ENCODE measurements at places on chromosomes 6 and 20.
A peak's percentile ranks its signal among the peaks of the same experiment; 100 is the strongest.

- no peak for DNase-seq
These were observed 66.8 kb upstream of the THEMIS start for GRCh38 chr6:127967708-127968107.

DNA sequence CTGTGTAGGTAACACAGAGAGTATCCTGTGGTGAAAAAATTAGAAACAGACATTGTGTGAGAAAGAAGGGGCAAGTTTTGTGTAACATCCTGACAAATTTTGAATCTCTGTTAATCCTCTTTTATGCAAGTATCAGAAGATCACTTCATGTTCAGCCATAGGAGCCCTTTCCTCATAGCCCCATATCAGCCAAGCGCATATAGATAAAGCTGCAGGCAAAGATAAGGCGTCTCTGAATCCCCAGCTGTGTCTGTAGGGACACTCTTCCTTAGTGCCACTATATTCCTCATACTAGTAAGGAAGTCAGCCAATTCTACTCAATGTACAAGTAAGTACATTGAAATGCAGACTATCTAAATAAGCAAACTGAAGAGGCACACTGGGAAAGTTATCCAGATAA is 22.3 kb downstream of the HTR1E start:
- no peak for DNase-seq

GRCh38 chr6:122389704-122390372 is 9.6 kb upstream of the HSF2 start:
- DNase-seq = no peak

GRCh38 chr6:100796049-100796823 is 84.9 kb downstream of the ASCC3 start:
- DNase-seq = no peak

GRCh38 chr6:115706981-115707380 is 353.7 kb downstream of the FRK start:
- no peak for DNase-seq

GRCh38 chr6:133892813-133893691 is 4.1 kb downstream of the TCF21 start:
- DNase-seq = no peak

DNA sequence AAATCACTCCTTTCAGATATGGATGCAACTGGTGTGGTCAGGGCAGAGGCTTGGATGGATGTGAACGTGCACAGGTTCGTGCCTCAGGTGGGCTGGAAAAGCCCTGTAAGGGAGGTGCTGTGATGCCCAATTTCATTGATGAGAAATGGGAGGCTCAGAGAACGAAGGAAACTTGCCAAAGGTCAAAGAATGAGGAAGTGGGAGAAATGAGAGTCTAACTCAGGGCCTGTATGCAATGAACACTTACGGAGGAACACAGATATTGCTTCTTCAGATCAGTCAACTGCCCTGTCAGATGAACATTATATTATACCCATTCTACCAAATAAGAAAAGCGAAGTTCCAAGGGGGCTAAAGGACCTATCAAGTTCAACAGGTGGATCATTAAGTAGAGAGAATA is 134.7 kb downstream of the RCAN2 start:
- no peak for DNase-seq

DNA sequence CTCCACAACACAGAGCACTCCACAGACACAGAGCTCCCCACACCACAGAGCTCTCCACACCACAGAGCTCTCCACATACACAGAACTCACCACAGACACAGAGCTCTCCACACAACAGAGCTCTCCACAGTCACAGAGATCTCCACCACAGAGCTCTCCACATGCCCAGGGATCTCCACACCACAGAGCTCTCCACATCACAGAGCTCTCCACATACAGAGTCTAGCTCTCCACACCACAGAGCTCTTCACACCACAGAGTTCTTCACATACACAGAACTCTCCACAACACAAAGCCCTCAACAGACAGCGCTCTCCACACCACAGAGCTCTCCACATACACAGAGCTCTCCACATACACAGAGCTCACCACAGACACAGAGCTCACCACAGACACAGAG is 55.3 kb downstream of the ERMARD start:
- no peak for DNase-seq

DNA sequence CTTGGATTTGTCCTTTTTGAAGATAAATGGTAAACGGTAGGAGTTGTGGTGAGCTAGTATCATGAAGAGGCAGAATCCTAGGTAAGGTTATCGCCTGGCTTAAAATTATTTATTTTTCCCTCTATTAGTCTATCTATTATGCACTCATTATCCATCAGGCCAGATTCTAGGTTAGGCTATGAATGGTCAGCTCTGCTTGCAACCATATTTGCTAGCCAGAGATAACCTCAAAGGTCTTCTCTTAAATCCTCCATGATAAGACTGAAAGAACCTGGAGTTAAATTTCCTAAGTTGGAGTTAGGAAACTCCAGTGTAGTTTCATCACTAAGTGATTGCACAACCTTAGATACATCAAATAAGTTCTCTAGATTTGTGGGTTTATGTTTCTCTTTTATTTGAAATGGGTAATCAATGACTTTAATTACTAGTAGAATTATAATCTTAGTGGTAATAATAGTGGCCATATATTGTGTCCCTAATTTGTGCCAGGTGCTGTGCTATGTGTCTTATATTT is 302.1 kb upstream of the RUNX2 start:
- peak; percentile 62 for DNase-seq

GRCh38 chr20:46898423-46898822 is 3.8 kb downstream of the EYA2 start:
- no peak for DNase-seq

GRCh38 chr20:62804627-62805154 is at the start of gene OGFR:
Gene OGFR (plus strand): TSS chr20:62804835. CDS start chr20:62804860, 25 bp downstream.
- no peak for DNase-seq

GRCh38 chr6:144782634-144783033 is 497.5 kb downstream of the UTRN start:
- no peak for DNase-seq

GRCh38 chr20:41140226-41141133 is 3.1 kb downstream of the PLCG1 start:
- DNase-seq = no peak

DNA sequence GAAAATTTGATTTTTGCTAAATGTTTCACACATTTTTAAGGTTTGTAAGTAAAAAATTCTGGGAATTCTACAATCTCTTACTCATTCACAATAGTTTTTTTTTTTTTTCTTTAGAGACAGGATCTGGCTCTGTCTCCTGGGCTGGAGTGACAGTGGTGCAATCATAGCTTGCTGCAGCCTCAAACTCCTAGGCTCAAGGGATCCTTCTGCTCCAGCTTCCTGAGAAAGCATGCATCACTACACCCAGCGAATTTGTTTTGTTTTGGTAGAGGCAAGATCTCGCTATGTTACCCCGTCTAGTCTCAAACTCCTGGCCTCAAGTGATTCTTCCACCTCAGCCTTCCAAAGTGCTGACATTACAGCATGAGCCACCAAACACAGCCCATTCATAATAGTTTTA is 232.8 kb downstream of the GJA1 start:
- peak; percentile 57 for DNase-seq

- DNase-seq = no peak
These were observed 9.5 kb upstream of the SFT2D1 start for GRCh38 chr6:166351715-166352285.

- no peak for DNase-seq
These were observed 48.2 kb upstream of the RPL7L1 start for GRCh38 chr6:42831237-42831636.

- no peak for DNase-seq
These were observed 69.6 kb downstream of the C6orf52 start for GRCh38 chr6:10624836-10625235.

DNA sequence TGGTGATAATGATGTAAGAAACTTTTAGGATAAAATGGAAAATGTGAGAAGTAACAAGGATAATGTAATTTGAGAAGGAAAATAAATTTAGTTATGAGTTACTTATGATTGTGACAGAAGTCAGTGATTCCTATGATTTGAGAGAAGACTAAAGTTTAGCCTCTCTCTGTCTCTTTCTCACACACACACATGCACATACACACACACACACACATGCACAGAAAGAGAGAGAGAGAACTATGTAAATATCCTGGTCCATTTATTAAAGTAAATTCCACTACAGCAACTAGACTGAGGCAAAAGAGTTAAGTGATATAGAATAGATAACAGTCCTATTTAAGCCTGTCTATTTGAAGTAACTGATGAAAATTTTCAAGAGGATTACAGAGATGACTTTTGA is 375.2 kb downstream of the CD109 start:
- peak; percentile 32 for DNase-seq

- DNase-seq = no peak
These were observed 161.2 kb downstream of the GRM4 start for GRCh38 chr6:33984466-33985312.

GRCh38 chr6:90209527-90209926 is 87.1 kb downstream of the BACH2 start:
- DNase-seq = no peak

All from fibroblast of mammary gland (primary cell).